Right renal pelvis (tissue), 4 donors: ENCODE measurements at places on chromosomes 13 and 19.

DNA sequence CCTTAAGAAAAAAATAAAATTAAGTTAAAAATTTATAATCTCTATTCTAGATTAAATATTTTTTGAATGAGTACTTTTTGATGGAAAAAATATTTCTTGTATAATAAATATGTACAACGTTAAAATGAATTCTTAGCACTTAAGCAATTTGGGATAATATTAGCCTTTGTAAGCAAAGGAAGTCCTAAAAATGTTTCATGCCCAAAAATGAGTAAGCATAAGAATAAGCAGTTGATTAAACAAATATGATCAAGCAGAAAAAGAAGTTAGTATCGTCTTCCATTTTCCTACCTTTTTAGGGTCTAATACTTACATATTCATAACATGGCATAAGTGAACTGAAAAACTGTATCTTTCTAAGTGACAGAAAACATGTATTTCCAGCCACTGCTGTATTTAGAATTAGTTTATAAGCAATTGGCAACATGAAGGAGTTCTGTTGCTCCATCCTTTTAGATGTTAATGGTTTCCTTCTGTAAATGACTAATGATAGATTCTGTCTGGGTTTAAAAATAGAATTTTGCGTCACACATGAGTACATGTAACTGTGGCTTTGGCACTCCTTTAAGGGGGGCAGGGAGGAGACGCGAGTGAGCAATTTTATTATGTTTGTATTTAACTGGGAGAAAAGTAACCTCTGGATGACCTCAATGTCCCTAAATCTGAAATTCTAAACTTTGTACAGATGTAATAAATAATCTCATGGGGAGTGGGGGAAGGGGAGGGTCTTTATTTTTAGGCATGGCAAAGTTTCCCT lies 237.4 kb downstream of the RGCC start:
- peak; percentile 77 for DNase-seq

DNA sequence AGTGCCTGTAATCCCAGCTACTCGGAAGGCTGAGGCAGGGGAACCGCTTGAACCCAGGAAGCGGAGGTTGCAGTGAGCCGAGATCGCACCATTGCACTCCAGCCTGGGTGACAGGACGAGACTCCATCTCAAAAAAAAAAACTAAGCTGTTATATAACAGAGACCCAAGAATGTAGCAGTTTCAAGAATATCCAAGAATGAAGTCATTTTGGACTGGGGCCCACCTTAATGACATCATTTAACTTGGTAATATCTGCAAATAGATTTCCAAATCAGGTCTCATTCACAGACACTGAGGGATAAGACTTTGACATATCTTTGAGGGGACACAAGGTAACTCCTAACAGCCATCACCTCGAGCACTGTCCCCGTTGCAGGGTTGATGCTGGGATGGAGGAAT lies 36.5 kb upstream of the MRI1 start:
- no peak for DNase-seq

GRCh38 chr19:3357992-3358688 lies 8.2 kb upstream of the NFIC start:
- no peak for DNase-seq

DNA sequence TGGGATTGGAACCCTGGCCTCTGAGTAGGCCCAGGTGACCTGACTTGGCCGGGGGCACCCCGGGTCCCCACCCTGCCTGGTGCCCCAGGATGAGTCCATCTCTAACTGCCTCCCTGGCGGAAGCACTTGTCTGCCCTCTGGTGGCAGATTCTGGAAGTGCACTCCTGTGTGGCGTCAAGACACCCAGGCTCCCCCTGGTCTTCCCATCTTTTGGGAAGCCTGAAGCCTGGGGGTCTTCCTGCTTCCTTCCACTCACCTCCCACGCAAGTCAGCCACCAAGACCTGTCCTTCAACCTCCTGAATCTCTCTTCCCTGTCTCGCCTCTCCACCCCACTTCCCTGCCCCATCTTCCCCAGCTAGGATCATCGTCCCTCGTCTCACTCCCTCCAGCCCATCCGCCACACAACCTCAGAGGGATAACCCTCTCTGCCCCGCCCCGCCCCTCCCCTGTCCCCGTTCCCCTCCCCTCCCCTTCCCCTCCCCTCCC lies 7.4 kb downstream of the RABAC1 start:
- DNase-seq: no peak

DNA sequence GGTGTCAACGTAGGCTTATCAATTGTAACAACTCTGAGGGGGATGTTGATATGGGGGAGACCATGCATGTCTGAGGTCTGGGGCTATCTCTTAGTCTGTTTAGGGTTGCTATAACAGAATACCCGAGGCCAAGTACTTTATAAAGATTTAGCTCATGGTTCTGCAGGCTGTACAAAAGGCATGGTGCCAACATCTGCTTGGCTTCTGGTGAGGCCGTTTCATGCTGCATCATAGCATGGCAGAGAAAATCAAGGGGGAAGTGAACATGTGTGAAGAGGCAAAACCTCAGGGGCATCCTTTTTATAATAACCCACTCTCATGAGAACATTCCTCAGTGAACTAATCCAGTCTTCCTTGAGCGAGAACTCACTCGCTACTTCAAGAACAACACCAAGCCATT lies 353.8 kb downstream of the ENOX1 start:
- DNase-seq: no peak

DNA sequence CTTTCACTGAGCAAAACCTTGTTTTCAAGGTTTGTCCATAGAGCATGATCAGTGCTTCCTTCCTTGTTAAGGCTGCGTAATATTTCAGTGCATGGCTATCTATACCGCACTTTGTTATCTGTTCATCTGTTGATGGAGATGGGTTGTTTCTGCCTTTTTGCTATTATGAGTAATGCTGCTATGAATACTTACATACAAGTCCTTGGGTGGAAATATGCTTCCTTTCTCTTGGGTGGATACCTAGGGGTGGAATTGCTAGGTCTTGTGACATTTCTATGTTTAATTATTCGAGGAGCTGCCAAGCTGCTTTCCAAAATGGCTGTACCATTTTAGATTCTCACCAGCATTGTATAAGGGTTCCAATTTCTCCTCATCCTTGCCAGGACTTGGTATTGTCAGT lies 70.9 kb downstream of the SPATA13 start:
- DNase-seq: no peak
